Activated CD4-positive, alpha-beta T cell treated with anti-CD3 and anti-CD28 coated beads, Interleukin-10, Interleukin-2, amounts not matched to agents 100 ng/mL and 50 ng/mL, durations not matched to agents 16 hours and 8 hours (primary cell): ENCODE measurements at places on chromosomes 12 and 14.

- peak; percentile 88 for DNase-seq
Observed at GRCh38 chr12:53213348-53213747, 6.3 kb upstream of the ITGB7 start.

DNA sequence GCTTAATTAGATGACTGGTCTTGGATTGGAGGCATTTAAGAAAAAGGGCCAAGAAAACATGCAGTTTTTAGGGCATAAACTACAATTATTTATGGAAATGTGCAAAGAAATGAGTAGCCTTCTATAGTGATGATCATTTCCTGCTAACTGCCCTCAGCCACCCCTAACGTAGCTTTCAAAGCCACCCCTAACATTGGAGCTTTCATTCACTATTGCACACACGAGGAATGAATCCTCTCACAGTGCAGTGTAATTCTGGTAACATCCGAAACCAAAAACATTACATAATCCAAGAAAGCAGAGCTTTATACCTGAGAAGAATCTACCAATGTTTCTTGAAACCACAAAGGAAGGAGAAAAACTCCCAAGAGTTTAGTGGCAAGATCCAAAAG, 1003.6 kb downstream of the TMEM121 start:
- DNase-seq: no peak

DNA sequence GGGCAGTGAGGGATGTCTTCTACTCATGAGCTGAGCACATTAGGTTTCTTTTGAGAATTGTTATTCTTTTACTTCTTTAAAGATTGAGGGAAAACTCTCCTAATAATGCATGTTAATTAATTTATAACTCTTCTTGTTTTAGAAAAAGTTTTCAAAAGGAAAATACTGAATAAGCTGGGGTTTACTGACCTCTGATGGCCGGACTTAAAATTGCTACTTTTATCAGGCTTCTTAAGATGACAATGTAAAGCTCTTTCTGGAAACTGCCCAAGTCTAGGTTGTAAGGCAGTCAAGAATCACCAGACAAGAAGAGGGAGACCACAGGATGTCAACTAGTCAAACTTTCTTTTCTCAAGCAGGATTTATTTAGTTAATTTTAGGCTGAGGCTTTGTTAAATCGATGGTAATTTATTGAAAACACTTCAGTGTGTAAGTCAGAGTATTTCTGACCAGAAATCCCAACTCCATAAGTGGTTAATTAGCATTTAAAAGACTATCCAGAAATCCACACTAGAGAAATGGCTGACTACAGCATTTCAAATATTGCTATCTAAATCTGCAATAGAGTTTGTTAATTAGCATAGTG, 82.1 kb downstream of the AVPR1A start:
- peak; percentile 12 for DNase-seq

- DNase-seq: no peak
Observed at GRCh38 chr12:10503460-10503859, 2.2 kb upstream of the EIF2S3B start.

- no peak for DNase-seq
Observed at GRCh38 chr14:21192875-21193535, 37.1 kb upstream of the OR5AU1 start.

- no peak for DNase-seq
Observed at GRCh38 chr14:70847406-70848090, 38.2 kb upstream of the MAP3K9 start.

DNA sequence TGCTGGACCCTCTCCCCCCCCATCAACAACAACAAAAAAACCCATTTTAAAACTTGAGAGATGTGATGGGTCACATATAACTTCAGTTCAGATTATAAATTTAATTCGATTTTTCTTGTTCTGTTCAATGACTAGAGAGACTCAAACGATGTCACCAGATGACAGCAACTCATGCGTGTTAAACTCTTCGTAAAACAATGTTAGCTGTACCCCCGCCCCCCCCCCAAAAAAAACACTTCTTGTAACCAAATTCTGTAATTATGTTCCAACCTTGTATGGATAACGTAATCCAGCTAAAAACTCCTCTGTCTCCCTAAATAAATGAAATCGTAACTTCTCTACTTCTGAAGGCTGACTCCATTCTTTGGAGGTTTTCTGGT, 614 bp upstream of the NACA start:
- no peak for DNase-seq

DNA sequence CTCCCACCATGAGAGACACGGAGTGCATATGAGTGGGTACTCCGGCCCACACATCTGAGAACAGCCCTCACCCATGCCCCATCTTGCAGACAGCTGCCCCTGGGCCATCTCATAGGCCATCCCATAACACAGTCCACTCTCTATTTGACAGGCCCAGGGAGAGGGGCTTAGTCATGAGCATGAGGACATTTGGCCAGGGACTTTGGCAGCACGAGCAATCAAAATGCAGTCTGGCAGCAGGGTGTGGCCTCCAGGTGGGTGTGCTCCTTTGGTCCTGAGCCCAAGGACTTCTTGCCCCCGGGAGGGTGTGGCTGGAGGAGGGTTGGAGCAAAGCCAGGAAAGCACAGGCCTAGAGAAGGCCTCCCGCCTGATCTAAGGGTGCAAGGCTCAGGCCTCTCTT, 25.6 kb downstream of the EMP1 start:
- DNase-seq: no peak

GRCh38 chr12:88092771-88093170, 49.1 kb downstream of the CEP290 start:
- no peak for DNase-seq

DNA sequence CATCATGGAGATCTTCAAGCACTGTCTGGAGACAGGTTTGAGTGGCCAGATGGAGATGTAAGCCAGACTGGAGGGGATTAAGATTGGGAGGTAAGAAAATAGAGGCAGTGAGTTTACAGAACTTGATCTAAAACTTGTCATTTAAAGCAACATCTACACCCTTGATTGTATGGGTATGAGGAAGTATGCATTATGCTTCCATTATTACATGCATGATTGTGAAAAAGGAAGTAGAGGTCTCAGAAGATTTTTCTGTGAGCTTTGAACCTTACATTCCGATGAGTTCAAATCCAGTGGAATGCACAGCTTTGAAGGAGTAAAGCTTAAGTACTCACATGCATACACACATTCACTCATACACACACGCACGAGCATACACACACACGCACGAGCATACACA, 550.8 kb downstream of the MED13L start:
- DNase-seq: no peak

GRCh38 chr14:92579244-92579936, 65.8 kb downstream of the RIN3 start:
- no peak for DNase-seq
